Right renal cortex interstitium (tissue), 3 donors: ENCODE measurements at places on chromosomes 7 and 10. TPM values are rescaled to one million over a fixed set of nuclear protein-coding genes. Genes with fewer than 3 reads are reported as not detected.

EBLN1 gene
- polyA plus RNA-seq, result not detected

GPER1 gene
- 5.4 TPM for polyA plus RNA-seq

FAM25C gene
- polyA plus RNA-seq, result not detected

ZNF107 gene
- 11.3 TPM for polyA plus RNA-seq

ADAMTS14 gene
- 0.69 TPM for polyA plus RNA-seq

HOXA6 gene
- 24.4 TPM for polyA plus RNA-seq

ABCB4 gene
- 2.1 TPM for polyA plus RNA-seq

ABCA13 gene
- polyA plus RNA-seq, result 0.86 TPM

- DNase-seq, result no peak
Measured at GRCh38 chr7:17046259-17046658, 164.5 kb upstream of the AGR3 start.

- DNase-seq, result no peak
Measured at GRCh38 chr10:34575882-34576281, 239.2 kb downstream of the PARD3 start.

DNA sequence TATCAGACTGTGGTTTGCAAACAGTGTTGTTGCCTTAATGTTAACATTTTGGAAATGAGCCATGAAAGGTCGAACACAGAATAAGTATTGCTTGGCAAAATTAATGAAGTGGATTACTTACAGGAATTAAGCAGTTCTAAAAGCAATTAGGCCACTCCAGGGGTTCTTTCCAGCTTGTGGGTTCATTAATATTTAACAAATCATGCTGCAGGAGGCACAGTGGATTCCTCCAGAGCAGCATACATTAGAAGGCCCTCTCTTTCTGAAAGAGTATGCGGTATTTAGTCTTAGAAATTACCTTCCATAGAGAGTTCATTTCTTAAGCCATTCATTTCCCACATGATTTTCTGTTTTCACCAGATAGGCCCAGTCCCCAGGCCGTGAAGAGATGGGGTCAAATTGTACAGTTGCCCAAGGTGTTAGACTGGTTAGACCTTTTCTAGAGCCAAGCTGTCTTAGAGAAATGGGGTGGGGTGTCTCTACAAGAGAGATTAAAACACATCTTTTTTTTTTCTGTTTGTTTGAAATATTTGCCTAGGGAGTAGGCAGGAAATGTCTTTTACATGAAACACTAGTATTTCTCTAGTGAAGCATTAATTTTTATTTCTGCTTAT, 40.0 kb upstream of the AGR3 start:
- DNase-seq, result peak; percentile 32

DNA sequence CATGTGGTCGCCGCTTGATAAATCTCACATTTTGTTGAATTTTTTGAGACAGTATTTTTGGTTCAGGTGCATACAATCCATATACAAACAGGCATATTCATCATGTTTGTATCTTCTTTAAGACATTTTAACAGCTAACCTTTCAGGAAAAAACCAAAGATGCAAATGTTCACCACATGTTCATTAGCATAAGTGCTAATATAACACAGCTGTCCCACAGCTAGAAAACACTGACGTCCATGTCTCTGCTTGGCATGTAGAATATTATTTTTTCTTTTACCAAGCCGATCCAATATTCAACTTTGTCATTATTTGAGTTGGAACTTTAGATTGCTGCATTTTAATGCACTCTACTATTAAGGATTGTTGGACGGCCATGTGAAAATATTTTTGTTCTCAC, 31.2 kb downstream of the BMPER start:
- DNase-seq, result no peak

GRCh38 chr10:125419146-125419545, 258.8 kb upstream of the CTBP2 start:
- no peak for DNase-seq

GRCh38 chr10:123909866-123910265, 18.3 kb upstream of the CPXM2 start:
- no peak for DNase-seq

GRCh38 chr10:17006631-17007417, 122.8 kb downstream of the CUBN start:
- DNase-seq, result no peak

GRCh38 chr10:89644691-89644966, 413 bp downstream of the PANK1 start:
- no peak for DNase-seq

GRCh38 chr7:129423700-129424410, 10.4 kb upstream of the STRIP2 start:
- no peak for DNase-seq

GRCh38 chr7:157686285-157686894, 349.6 kb downstream of the DNAJB6 start:
- DNase-seq, result no peak

DNA sequence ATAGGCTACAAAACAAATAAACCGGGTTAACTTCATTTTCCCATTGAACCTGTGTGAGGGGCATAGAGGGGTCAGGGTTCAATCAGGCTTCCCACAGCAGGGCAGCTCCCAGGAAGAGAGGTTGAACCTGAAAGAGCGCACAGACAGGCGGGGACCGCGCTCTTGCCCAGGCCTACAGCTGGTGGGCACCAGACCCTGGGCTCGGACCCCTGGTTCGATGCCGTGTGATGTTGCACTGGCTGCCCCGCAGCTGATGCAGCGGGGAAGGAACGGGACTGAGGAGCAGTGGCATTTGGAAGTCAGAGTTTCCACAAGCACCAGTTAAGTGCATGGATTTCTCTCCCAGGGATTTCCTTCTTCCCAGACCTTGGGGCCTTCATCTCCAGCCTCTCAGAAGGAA, 72.6 kb upstream of the INSIG1 start:
- no peak for DNase-seq

GRCh38 chr7:91420606-91421005, 156.4 kb downstream of the FZD1 start:
- no peak for DNase-seq

DNA sequence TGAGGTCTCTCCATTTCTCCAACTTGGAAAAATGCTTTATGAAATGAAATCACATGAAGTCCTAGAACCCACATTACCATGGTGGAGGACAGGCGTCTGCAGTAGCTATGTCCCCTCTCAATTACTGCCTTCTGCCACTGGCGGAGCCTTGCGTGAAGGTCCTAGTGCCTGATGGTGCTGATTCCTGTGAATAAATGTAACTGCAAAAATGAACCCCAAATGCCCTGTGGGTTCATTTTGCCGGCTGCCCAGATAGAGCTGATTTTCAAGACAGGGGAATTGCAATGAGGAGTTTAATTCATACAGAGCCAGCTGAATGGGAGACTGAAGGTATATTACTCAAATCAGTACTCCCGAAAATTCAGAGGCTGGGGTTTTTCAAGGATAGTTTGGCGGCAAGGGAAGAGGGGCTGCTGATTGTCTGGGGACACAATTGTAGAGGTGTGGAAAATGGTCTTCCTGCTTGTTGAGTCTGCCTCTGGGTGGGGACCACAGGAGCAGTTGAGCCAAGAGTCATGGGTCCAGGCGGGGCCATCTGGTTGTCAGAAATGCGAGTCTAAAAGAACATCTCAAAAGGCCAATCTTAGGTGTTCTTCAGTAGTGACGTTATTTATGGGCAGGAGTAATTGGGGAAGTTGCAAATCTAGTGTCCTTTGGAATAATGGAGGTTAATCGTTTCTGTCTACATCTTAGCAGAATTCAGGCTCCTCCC, 13.5 kb downstream of the PRF1 start:
- DNase-seq, result no peak

- DNase-seq, result no peak
Measured at GRCh38 chr10:1938317-1938716, 201.0 kb upstream of the ADARB2 start.

DNA sequence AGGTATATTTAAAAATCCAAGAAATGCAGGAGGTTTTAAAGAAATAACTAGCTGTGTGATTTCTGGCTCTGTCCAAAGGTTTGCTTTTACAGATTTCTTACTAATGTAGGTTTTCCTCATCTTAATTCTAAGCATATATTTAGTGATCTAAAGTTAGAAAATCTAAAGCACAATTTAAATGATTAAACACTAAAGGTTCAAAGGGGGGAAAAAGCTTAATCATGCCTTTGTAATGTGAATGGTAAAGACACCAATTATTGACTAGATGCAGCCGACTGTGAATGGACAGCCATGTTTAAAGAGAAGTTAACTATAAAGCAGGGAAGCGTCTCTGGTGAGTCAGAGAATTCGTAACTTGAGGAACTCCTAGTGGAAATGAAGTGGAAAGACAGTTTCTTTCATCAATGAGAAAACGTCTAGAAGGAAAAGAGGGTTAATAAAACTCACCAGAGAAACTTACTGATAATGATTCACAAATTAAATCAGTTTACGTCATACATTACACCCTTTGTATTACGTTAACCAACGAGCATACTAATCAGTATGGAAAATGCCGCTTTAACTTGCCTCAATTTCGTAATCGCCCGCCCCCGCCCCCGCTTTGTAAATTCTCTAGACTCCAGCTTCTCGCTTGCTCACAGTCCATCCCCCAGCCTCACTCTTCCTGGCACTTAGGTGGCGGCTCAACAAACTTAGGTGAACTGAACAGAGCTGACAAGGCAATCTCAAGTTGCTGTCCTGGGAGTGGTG, 1.1 kb upstream of the HBP1 start:
- peak; percentile 72 for DNase-seq

DNA sequence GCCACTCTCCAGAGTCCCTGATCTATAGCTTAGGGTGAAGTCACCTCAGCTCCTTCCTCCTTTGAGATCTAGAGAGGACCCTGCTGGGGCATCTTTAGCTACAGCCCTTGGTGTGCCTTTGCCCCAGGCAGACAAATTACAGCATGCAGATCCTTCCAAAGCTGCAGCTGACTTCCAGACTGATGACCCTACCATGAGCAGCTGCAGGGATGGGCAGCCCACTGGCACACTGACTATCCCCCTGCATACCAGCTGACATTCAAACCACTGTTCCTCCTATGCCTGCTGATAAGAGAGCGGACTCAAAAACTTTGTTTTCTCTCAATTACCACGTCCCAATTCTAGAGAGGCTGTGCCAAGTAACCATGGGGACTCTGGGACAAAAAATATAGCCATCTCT, 70.6 kb downstream of the COL13A1 start:
- DNase-seq, result no peak
